ENCODE measurements at places on chromosomes 11 and 22.

- DNase-seq, result no peak
These were observed 79.7 kb upstream of the HORMAD2 start for GRCh38 chr22:30000566-30000965.

DNA sequence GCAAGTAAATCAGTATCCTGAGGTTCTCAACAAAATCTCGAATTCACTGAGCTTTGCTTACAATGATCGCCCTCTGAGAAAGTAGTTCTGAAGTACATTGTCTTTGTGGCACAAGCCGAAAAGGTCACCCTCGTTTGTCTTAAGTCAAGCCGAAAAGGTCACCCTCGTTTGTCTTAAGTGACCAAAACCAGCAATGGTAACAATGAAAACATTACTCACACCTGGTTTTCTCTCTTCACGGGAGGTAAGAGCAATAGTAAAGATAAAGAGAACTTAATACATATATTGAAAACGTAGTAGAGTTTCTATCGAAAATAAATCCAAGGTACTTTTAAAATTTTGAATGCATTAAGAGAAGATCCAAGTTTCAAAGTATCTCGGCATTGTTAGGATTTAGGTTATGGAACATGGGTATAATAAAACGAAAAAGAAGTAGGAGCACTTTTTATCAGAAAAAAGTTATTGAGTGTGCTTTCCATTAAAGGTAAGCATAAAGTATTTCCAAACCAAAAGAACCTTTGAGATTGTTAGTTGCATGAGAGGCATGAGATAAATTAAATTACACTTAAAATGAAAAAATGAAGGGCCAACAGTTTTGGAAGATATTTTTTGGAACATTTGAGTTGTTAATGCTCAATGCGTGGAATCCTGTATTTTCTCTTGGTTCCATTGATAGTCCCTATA is 1.2 kb downstream of the BARX2 start:
- DNase-seq, result no peak

GRCh38 chr11:16603245-16603644 is 135.2 kb upstream of the C11orf58 start:
- DNase-seq, result no peak

DNA sequence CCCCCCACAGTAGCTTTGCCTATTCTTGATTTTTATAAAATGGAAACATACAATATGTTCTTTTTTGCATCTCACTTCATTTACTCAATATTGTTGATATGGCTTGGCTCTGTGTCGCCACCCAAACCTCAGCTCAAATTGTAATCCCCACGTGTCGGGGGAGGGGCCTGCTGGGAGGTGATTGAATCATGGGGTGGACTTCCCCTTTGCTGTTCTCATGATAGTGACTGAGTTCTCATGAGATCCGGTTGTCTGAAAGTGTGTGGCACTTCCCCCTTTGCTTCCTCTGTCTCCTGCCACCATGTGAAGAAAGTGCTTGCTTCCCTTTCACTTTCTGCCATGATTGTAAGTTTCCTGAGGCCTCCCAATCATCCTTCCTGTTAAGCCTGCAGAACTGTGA is 431.3 kb downstream of the MN1 start:
- DNase-seq, result no peak

DNA sequence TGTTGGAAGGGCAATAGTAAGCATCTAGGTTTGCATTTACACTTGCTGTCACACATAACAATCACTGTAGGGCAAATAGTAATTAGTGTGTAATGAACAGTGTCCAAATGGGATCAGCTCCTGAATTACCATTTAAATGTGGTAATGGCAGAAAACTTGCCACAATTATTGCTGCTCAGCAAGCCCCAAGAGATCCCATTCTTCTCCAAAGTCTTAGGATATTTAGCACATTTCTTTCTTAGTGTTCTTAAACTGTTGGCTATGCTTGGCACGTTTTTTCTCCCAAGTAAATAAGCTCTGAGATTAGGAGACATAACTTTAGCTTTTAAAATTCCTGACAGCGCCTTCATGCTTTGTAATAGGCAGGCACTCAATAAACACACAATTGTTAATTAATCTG is 1037.0 kb downstream of the DLG2 start:
- no peak for DNase-seq

DNA sequence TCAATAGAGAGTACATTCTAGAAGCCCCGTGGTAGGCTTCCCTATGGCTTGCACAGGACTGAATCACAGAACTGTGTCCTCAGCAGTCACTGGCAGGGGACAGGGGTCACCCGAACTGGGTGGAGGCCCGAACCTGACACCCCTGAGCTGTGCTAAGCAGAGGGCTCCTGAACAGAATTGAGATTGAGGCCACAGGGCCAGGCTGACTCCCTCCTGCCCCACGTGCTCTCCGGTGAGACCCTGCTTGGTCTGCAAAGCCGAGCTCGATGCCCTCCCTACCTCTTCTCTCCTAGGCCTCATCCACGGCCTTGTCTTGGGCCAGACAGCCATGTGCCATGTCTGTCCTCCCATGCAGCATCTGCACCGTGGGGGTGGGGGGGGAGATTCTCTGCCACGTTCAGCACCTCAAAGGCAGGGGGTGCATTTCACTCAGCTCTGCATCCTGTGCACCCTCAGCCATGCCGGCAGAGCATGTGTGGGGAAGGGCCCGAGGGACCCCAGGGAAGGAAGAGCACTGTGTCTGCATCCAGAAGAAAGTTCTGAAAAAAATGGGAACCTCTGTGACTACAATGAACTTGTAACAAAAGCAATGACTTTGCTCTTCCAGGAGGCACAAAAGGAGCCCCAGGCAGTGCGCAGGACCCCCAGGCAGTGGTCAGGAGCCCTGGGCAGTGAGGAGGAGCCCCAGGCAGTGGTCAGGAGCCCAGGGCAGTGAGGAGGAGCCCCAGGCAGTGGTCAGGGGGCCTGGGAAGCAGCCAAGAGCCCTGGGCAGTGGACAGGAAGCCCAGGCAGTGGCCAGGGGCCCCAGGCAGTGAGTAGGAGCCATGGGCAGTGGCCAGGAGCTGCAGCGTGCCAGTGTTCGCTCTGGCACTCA is 76.7 kb upstream of the SEPTIN5 start:
- DNase-seq, result no peak

DNA sequence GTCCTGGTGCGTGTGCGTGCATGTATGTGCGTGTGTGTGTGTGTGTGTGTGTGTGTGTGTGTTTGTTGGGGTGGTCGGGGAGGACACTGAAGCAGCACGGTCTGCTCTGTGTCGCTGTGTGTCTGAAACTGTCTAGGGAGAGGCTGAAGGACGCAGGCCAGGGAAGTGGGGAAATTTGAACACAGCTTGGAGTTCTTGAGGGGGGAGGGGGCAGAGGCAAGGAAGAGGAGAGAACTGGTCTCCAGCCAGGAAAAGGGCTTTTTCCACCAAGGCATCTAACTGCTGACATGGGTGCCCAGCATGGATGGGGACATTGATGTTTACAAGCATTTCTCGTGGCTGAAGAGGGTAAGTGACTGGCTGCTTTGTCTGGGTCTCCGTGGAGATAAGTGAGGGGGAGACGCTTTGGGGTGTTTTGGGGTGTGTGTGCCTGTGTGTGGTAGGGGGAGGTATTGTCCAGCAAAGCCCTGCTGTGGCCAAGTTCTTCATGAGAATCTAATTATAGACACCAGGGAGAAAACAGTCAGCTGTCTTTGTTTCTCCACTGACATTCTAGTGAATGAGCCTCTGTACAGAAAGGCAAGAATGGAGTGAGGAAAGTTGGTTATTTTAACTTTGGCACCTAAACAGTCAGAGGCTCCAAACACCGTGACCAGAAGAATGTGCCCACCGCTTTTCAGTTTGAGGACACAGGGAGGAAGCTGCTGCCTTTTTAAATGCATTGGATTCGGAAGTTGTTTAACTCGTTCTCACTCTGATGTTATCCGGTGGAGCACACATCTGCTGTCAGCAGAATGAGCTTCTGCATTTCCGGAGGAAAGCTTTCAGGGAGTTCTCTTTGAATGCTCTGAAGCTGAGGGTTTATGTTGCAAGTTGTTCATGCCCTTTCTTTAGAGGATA is 63.7 kb downstream of the PPFIBP2 start:
- no peak for DNase-seq
